ENCODE measurements at places on chromosomes 5 and 9.

DNA sequence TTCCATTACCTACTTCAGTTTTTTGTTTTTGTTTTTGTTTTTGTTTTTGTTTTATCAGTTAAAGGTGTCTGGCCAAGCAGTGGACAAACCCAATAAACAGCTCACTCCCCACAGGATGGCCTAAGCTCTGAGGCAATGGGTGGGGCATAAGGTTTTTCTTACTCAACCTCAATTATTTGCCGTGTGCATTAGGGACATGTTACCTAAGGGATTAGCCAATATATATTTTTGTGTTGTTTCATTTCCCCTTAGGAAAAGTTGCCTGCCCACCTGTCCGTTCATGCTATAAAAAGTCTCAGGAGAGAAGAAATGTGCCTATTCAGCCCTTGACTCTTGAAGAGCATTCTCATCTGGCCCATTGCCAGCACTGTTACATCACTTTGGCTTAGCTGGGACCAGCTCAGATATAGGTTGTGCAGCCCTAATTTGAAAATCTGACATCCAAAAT lies 7.3 kb downstream of the SH3RF2 start:
- no peak for DNase-seq

DNA sequence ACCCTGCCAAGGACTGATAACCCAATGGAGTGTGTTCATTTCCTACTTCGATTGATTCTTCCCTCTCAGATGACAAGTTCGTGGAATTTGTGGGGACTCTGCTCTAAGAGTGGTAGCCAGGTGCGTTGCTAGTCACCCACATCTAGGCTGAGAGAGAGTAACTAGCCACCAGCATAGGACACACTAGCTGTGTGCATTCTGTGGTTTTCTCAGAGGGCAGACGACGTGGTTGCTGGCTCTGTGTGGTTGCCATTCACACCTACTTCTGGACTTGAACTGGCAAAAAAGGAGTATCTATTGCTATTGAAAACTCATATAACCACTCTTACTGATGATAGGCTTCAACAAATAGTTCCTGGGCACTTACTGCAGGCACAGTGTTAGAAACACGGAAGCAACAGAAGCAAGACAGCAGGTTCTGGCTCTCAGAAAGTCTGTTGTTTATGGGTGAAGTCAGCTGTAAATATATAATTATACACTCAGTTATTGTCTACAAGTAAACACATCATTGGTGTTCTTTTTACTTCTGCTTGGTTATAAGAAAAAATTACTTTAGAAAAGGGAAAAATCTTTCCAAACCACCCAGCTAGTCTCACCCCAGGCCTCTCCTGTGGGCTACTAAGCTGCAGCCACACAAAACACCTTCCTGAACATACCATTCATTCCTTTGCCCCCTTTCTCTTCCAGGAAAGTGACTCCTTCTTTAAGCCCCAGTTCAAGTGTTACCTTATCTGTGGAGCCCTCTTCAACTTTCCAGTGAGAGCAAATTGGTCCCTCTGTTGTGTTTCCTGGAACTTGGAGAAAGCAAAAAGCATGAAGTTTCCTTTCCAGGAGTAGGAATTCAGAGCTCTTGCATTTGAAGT lies 151.1 kb upstream of the HAPLN1 start:
- no peak for DNase-seq

GRCh38 chr9:120411862-120412424 lies 168.0 kb downstream of the CDK5RAP2 start:
- DNase-seq: no peak

GRCh38 chr5:91178461-91178860 lies 204.7 kb downstream of the ARRDC3 start:
- DNase-seq: no peak

- no peak for DNase-seq
Measured at GRCh38 chr5:167820101-167820990, 471.1 kb upstream of the WWC1 start.

DNA sequence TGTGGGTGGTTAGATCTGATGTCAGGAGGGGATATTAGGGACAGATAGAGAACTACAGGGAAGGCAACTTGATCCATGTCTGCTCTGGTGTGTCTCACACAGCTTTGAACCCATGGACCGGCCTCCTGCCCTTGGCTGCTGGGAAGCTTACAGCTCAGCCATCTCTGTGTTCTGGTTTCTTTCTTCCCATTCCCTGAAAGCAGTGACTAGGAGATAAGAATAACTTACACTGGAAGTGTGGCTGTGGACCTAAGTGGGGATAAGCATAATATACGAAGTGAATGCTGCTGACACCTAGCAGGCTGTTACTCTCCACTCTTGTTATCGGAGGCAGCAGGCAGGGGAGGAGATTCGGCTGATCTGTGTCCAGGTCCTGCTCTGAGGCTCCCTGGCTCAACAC lies 282.3 kb upstream of the TUT7 start:
- no peak for DNase-seq

DNA sequence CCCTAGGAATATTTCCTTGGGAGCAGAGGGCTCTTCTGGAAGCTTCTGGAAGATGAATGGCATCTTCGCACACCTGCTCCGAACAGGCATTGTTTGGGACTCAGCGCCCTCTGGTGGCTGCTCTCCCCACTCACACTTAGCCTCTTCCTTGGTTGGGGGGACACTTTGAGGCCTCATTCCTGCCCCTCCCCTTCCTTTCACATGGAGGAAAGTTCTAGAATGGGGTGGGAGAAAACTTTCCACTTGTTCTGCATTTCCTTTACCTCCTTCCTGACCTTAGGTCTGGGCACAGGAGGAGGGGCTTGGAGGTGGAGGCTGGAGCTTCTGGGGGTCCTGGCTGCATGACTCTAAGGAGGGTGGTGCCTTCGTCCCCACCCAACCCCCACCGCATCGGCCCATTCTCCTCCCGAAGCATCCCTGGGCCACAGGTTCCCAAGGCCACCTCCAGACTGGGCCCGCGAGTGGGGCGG lies 19.3 kb upstream of the SMIM32 start:
- no peak for DNase-seq

- no peak for DNase-seq
Measured at GRCh38 chr5:73901455-73901854, 275.5 kb downstream of the ARHGEF28 start.
